Heart right ventricle (tissue), 16 donors: ENCODE measurements at places on chromosomes 11 and 22. TPM values are rescaled to one million over a fixed set of nuclear protein-coding genes. Genes with fewer than 3 reads are reported as not detected.

The DRD2 gene
- total RNA-seq = not detected

The SREBF2 gene
- total RNA-seq = 62.0 TPM

The RIBC2 gene
- not detected for total RNA-seq

The FGF4 gene
- total RNA-seq = not detected

The SCT gene
- not detected for total RNA-seq

The LSP1 gene
- 18.6 TPM for total RNA-seq

The PRG2 gene
- not detected for total RNA-seq

The PTGDR2 gene
- 1.9 TPM for total RNA-seq

The GPHA2 gene
- total RNA-seq = not detected

The C11orf42 gene
- total RNA-seq = not detected

DNA sequence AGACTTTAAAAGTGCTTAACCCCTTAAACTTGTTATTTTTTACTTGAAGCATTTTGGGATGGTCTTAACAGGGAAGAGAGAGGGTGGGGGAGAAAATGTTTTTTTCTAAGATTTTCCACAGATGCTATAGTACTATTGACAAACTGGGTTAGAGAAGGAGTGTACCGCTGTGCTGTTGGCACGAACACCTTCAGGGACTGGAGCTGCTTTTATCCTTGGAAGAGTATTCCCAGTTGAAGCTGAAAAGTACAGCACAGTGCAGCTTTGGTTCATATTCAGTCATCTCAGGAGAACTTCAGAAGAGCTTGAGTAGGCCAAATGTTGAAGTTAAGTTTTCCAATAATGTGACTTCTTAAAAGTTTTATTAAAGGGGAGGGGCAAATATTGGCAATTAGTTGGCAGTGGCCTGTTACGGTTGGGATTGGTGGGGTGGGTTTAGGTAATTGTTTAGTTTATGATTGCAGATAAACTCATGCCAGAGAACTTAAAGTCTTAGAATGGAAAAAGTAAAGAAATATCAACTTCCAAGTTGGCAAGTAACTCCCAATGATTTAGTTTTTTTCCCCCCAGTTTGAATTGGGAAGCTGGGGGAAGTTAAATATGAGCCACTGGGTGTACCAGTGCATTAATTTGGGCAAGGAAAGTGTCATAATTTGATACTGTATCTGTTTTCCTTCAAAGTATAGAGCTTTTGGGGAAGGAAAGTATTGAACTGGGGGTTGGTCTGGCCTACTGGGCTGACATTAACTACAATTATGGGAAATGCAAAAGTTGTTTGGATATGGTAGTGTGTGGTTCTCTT lies 2.8 kb downstream of the MALAT1 start:
- H3K36me3 ChIP-seq = peaks cover 36% of the 10 kb centered on the region
- peaks cover 5% of the 10 kb centered on the region for H3K4me1 ChIP-seq
- no peak for DNase-seq

- no peaks in the 10 kb centered on the region for H3K4me1 ChIP-seq
- H3K36me3 ChIP-seq = no peaks in the 10 kb centered on the region
- H3K4me3 ChIP-seq = no peak overlapping the region
- DNase-seq = no peak
- H3K27ac ChIP-seq = no peak overlapping the region
Measured at GRCh38 chr22:48396785-48397530, 1430.7 kb downstream of the BRD1 start.

GRCh38 chr11:25961539-25961938 lies 370.4 kb upstream of the ANO3 start:
- no peak overlapping the region for H3K4me3 ChIP-seq
- no peak for DNase-seq
- no peak overlapping the region for H3K27ac ChIP-seq
- H3K4me1 ChIP-seq = no peaks in the 10 kb centered on the region
- no peaks in the 10 kb centered on the region for H3K27me3 ChIP-seq
- no peaks in the 10 kb centered on the region for H3K36me3 ChIP-seq

GRCh38 chr11:68120273-68121066 lies 718 bp downstream of the CHKA start:
- no peaks in the 10 kb centered on the region for H3K36me3 ChIP-seq
- DNase-seq = peak; percentile 56
- peak overlapping the region; percentile 77 for H3K4me3 ChIP-seq
- peak overlapping the region; percentile 84 for H3K27ac ChIP-seq
- no peaks in the 10 kb centered on the region for H3K27me3 ChIP-seq

GRCh38 chr11:35166369-35167360 lies 27.7 kb downstream of the CD44 start:
- H3K4me1 ChIP-seq = peaks cover 97% of the 10 kb centered on the region
- no peaks in the 10 kb centered on the region for H3K27me3 ChIP-seq
- DNase-seq = no peak
- peak overlapping the region; percentile 2 for H3K27ac ChIP-seq
- H3K4me3 ChIP-seq = no peak overlapping the region
- H3K36me3 ChIP-seq = peaks cover 11% of the 10 kb centered on the region

- peaks cover 16% of the 10 kb centered on the region for H3K4me1 ChIP-seq
- no peak for DNase-seq
- peaks cover 58% of the 10 kb centered on the region for H3K27me3 ChIP-seq
- no peak overlapping the region for H3K27ac ChIP-seq
Measured at GRCh38 chr22:26168330-26168851, 871 bp upstream of the SEZ6L start.

GRCh38 chr22:33639588-33640254 lies 280.6 kb downstream of the LARGE1 start:
- no peak overlapping the region for H3K4me3 ChIP-seq
- peaks cover 22% of the 10 kb centered on the region for H3K4me1 ChIP-seq
- H3K27me3 ChIP-seq = no peaks in the 10 kb centered on the region
- DNase-seq = no peak
- H3K27ac ChIP-seq = no peak overlapping the region

GRCh38 chr22:32020117-32020516 lies 22.9 kb upstream of the SLC5A1 start:
- no peaks in the 10 kb centered on the region for H3K27me3 ChIP-seq
- no peak overlapping the region for H3K27ac ChIP-seq
- H3K4me1 ChIP-seq = no peaks in the 10 kb centered on the region

DNA sequence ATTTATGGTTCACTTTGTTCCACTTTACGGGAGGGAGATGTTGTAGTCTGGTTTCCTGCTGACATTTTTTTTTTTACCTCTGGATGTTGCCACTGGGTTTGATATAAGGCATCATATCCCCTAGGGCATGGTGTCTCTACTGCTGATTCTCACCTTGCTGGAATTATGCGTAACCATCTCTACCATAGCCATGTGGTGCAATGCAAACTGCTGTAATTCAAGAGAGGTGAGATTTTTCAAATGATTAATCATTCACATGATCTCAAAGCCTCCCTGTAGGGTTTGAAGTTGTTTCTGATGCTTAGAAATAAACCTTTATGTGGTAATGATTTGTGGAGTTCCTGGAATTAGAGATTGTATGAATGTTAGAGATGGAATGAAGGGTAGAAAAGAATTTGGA lies 13.0 kb downstream of the MS4A3 start:
- no peaks in the 10 kb centered on the region for H3K36me3 ChIP-seq
- no peak for DNase-seq
- H3K4me1 ChIP-seq = no peaks in the 10 kb centered on the region
- H3K27ac ChIP-seq = no peak overlapping the region
- no peaks in the 10 kb centered on the region for H3K27me3 ChIP-seq

DNA sequence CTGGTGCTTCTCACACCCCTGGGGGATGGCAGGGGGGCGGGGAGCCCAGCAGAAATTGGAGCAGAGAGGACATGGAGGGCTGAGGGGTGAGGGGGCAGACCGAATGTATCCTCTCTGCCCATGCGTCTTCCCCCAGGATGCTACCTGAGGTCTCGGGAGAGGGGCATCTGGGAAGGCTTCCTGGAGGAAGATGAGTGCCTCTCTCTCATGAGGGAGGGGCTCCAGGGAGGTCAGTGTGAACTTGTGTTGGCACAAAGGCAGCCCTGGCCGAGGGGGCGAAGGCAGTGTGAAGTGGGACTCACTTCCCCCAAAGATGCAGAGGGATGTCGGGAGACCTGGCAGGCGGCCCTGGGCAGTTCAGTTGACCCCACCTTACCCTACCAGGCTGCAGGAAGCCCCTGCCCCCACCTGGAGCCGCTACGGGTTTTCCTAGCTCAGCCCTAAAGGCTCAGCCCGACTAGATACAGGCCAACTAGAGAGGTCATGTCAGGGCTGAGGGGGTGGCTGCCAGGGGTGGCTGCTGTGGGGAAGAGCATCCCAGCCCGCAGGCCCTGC lies 10.4 kb downstream of the ASCL2 start:
- peaks cover 23% of the 10 kb centered on the region for H3K27me3 ChIP-seq
- H3K36me3 ChIP-seq = no peaks in the 10 kb centered on the region
- H3K4me1 ChIP-seq = no peaks in the 10 kb centered on the region
